ENCODE measurements at places on chromosomes 4 and X. TPM values are rescaled to one million over a fixed set of nuclear protein-coding genes. Genes with fewer than 3 reads are reported as not detected.

DNA sequence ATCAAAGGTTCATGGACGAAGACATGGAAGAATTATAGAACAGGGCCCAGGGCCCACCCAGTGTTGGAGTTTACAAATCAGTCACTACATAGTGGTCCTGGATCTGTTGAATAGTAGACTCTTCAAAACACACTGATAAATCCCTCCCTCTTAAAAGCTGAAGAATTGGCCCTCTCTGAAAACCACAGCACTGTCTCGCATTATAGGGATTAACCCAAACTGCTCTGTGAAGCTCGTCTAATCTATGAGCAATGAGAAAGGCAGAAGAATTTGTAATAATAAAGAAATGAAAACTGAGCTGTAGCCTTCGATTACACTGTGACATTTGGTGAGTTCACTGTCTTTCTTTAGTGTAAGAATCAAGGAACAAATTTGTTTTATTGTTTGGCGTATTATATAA lies 92.5 kb upstream of the ZFP42 start:
- H3K27me3 ChIP-seq, result no peaks in the 10 kb centered on the region
- peaks cover 66% of the 10 kb centered on the region for H3K4me1 ChIP-seq
- no peak overlapping the region for H3K4me3 ChIP-seq
- H3K36me3 ChIP-seq, result peaks cover 3% of the 10 kb centered on the region
- DNase-seq, result no peak
- H3K27ac ChIP-seq, result peak overlapping the region; percentile 90

GRCh38 chrX:40329616-40330015 lies 231.9 kb upstream of the BCOR start:
- peaks cover 1% of the 10 kb centered on the region for H3K4me1 ChIP-seq
- peak; percentile 6 for DNase-seq
- H3K27ac ChIP-seq, result no peak overlapping the region
- peaks cover 3% of the 10 kb centered on the region for H3K27me3 ChIP-seq

DNA sequence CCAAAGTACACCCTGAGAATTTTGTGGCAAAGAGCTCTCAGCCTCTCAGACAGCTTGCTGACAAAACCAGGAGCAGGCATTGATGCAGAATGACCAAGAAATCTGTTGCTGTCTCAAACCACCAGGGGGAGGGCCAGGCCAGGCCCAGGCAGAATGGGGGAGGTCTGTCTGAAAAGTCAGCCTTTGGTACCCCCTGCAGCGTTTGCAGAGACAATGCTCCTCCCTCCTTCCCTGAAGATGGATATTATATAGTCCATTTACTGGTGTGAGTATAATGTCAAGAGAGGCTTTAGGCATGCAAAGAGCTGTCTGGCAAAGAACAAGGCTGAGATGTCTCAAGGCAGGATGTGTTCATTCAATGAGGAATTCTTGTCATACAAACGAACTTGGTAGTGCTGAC lies 52.9 kb upstream of the TRPC5OS start:
- DNase-seq, result no peak
- H3K36me3 ChIP-seq, result no peaks in the 10 kb centered on the region
- H3K4me1 ChIP-seq, result no peaks in the 10 kb centered on the region
- H3K27me3 ChIP-seq, result no peaks in the 10 kb centered on the region

DNA sequence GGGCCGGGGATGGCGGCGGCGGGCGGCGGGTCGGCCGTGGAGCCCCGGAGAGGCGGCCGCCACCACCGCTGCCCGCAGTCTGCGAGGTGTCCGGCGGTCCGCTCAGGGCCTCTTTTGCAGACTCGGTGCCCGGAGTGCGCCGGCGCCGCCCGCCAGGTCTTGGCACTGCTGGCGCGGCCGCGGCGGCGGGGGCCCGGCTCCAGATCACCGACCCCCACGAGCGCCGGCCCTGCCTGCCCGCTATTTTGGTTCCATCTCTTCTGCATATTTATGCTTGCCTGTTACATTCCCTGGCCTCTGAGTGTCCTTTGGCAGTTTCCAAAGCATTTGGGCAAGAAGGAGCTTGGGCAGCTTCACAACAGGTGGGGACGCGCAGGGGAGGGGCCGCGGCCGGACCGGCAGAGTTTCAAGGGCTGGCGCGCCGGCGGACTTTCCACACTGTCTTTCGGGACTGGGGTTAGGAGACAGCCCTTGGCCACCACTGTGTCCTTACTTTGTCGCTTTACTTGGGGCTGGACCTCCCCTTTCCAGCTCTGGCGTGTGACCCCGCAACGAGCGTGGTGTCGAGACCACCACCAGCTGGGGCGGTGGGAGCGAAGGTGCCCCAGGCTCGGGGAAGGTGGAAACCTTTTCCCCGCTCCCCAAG lies 668 bp upstream of the TAPT1 start:
- H3K36me3 ChIP-seq, result no peaks in the 10 kb centered on the region
- H3K4me1 ChIP-seq, result peaks cover 32% of the 10 kb centered on the region
- peak overlapping the region; percentile 91 for H3K4me3 ChIP-seq
- H3K27me3 ChIP-seq, result no peaks in the 10 kb centered on the region
- no peak for DNase-seq

DNA sequence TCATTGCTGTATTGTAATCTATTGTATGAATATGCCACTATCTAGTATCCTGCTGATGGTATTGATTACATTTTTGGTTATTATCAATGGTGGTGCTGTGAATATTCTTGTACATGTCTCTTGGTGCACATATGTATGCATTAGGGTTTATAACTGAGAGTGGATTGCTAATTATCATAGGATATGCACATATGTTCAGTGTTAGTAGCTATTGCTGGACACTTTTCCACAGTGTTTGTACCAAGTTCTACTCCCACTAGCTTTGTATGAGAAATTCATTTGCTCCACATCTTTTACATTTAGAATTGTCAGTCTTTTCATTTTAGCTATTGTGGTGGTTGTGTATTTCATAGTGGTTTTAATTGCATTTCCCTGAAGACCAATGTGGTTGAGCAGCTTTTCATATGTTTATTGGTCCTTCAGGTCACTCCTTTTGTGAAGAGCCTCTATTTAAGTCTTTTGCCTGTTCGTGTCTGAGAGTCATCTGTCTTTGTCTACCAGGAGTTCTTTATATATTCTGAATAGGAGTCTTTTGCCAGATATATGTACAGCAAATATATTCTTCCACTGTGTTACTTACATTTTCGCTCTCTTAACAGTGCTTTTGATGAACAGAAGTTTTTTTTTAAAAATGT lies 87.1 kb downstream of the TBC1D19 start:
- peaks cover 18% of the 10 kb centered on the region for H3K36me3 ChIP-seq
- H3K27me3 ChIP-seq, result no peaks in the 10 kb centered on the region
- DNase-seq, result no peak
- no peak overlapping the region for H3K4me3 ChIP-seq
- H3K27ac ChIP-seq, result no peak overlapping the region

The CASP6 gene
- 19.8 TPM for total RNA-seq

GRCh38 chrX:107541244-107541643 lies 87.1 kb upstream of the PRPS1 start:
- DNase-seq, result no peak
- no peak overlapping the region for H3K27ac ChIP-seq
- H3K4me3 ChIP-seq, result no peak overlapping the region
- H3K4me1 ChIP-seq, result no peaks in the 10 kb centered on the region

- H3K27me3 ChIP-seq, result peaks cover 19% of the 10 kb centered on the region
- H3K27ac ChIP-seq, result no peak overlapping the region
- no peaks in the 10 kb centered on the region for H3K36me3 ChIP-seq
Measured at GRCh38 chr4:109764376-109764775, 34.5 kb upstream of the PLA2G12A start.

The DOK7 gene
- total RNA-seq, result not detected

GRCh38 chr4:72842323-72842722 lies 227.2 kb downstream of the COX18 start:
- H3K27ac ChIP-seq, result no peak overlapping the region
- H3K4me3 ChIP-seq, result no peak overlapping the region
- H3K4me1 ChIP-seq, result peaks cover 6% of the 10 kb centered on the region
- no peak for DNase-seq
- H3K36me3 ChIP-seq, result no peaks in the 10 kb centered on the region

The ARAP2 gene
- 2.4 TPM for total RNA-seq

The DCLK2 gene
- total RNA-seq, result 12.6 TPM

- no peaks in the 10 kb centered on the region for H3K27me3 ChIP-seq
- no peak overlapping the region for H3K4me3 ChIP-seq
- peaks cover 42% of the 10 kb centered on the region for H3K4me1 ChIP-seq
- H3K36me3 ChIP-seq, result no peaks in the 10 kb centered on the region
- H3K27ac ChIP-seq, result no peak overlapping the region
Measured at GRCh38 chr4:20323991-20324390, 72.3 kb downstream of the SLIT2 start.

GRCh38 chr4:24799544-24800324 lies 4.4 kb downstream of the SOD3 start:
- DNase-seq, result peak; percentile 84
- no peak overlapping the region for H3K27ac ChIP-seq
- H3K4me1 ChIP-seq, result peaks cover 28% of the 10 kb centered on the region
- peak overlapping the region; percentile 52 for H3K4me3 ChIP-seq
- no peaks in the 10 kb centered on the region for H3K36me3 ChIP-seq
